ENCODE measurements at places on chromosomes 7 and 10.
A peak's percentile ranks its signal among the peaks of the same experiment; 100 is the strongest.

GRCh38 chr10:98524124-98524523, 77.4 kb upstream of the HPS1 start:
- DNase-seq: no peak

DNA sequence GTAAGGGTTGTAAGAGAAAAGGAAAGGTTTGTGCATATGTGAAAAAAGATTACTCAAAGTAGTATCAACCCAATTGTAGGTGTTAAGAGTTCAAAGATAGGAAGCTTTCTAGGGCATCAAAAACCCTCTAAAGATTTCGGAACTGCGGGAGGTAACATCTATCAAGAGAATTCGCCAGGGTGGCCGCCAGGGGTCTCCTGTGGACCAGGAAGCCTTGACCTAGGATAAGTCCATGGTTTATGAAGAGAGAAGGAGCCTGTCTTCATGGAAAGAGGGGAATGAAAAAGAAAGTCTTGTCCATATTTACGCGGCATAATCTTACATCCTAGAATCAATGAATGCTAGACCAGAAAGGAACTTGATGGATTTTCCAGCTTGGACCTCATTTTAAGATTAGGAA, 140.7 kb upstream of the CALCR start:
- DNase-seq: peak; percentile 41

GRCh38 chr7:1659696-1660095, 10.4 kb upstream of the ELFN1 start:
- no peak for DNase-seq

- no peak for DNase-seq
Measured at GRCh38 chr10:128156999-128157755, 31.0 kb upstream of the MKI67 start.

GRCh38 chr7:130961128-130961601, 227.2 kb upstream of the KLF14 start:
- DNase-seq: peak; percentile 81

- peak; percentile 78 for DNase-seq
Measured at GRCh38 chr7:139682136-139683013, 95.4 kb downstream of the HIPK2 start.

GRCh38 chr7:22931011-22931410, 82.9 kb downstream of the HYCC1 start:
- no peak for DNase-seq

DNA sequence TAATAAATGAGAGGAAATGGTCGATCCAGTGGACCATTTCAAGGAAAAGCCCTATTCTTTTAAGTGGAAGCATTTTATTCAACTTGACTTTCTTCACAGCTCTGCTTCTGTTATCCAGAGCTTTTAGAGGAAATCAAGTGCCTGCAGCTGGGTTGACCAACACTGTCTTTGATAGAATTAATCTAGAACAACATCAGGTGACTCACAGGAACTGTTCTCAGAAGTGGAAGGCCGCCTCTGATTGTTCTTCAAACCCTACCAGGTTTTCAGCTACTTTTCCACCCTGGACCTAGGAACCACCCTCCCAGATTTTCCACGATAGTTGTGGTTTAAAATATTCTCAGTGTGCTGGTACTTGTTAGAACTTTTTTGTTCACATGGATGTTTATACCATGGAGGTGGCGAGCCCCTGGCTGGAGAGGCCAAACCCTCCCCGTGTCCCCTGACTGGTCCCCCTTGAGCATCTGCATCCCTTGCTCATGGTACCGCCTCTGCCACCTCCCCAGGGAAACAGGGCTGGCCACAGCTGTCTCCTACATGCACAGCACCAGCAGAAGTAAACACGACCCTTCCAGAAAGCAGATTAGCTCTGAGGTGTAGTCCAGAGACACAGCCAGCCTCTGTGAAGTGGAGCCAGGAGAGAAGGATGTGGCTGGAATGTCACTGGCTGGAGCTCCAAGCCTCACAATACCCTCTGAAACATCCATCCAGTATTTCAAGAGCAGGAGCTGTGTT, 293.3 kb downstream of the USP6NL start:
- DNase-seq: no peak

- no peak for DNase-seq
Measured at GRCh38 chr7:102287981-102288278, 1.3 kb downstream of the SH2B2 start.
